ENCODE measurements at places on chromosomes 7 and 10.

GRCh38 chr10:103676058-103676785 lies 179.2 kb downstream of the SH3PXD2A start:
- DNase-seq, result no peak

GRCh38 chr10:126500866-126501265 lies 112.6 kb upstream of the ADAM12 start:
- DNase-seq, result no peak

GRCh38 chr7:150860291-150860977 lies 8.1 kb downstream of the AOC1 start:
- DNase-seq, result no peak

DNA sequence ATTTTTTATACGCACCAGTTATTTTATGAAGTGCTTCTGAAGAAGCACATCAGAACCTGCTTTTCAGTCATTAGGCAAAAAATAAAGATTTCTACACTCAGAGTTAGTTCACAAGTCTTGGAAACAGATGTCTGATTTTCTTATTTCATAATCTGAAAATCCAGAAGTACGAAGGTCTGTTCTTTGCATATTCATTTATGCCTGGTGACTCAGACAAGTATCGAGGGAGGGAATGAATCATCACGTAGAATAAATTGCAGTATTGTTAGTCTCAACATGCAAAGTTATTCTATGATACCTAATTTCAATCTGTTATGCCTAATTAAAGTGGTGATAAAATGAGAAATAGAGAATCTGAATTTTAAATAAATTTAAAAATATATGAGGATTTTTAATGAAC lies 113.6 kb upstream of the SEM1 start:
- no peak for DNase-seq

DNA sequence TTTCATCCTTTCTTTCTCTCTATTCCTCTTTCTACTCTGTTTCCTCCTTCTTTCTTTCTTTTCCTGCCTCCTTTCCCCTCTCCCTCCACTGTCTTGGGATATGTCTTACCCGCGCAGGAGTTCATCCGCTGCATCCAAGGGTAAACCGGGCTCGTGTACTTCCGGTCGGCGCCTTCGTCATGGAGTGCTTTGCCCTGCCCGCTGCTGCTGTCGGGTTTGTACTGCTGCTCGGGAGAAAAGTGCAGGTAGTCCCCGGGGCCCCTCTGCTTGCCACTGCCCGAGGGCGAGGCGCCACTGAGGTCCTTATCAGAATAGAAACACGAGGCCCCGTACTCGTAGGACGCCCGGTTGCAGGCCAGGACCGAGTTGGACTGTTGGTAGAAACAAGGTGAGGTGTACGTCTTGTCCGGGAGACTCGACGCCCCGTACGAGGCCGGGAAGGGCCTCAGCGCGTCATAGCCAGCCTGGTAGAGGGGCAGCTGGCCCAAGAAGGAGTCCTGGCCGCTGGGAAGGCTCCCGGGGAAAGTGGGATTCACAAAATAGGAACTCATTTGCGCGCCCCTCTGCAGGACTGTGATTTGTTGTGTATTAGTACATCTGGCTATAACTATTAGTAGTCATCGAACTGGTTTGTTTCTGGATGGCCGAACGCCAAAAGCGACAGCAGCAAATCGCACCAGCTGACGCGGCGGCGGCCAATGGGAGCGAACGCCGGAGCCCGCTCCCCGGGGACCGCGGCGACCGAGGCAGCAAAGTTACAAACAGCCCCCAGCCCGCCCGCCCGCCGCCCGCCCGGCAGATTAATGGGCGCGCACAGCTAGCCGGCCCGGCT lies at the start of gene HOXA6:
Gene HOXA6 (minus strand): TSS at position 576 of the 832 bp plus-strand sequence. CDS start 25 bp downstream, at position 551.
- no peak for DNase-seq

GRCh38 chr7:137880432-137880831 lies 33.7 kb upstream of the DGKI start:
- no peak for DNase-seq

- no peak for DNase-seq
Observed at GRCh38 chr10:96440361-96441292, 73.1 kb downstream of the TLL2 start.

GRCh38 chr10:60208676-60209269 lies 180.9 kb downstream of the ANK3 start:
- DNase-seq, result no peak

DNA sequence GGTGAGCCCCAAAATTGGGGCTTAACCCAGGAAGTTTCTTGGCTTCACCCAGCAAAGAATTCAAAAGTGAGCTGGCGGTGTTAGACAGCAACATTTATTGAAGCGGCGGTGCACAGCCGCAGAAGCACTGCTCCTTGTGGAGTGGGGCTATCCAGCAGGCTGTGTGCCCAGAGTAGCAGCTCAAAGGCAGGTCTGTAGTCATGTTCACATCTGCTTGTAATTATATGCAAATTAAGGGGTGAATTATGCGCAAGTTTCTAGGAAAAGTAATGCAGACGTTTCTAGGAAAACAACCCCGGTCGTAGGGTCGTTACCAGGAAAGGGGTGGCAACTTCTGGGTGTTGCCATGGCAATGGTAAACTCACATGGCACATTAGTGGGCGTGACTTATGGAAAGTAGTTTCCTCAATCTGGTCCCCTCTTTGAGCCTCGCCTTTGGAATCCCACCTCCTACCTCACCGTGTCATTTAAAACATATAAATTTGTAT lies 13.7 kb upstream of the KBTBD2 start:
- DNase-seq, result no peak

DNA sequence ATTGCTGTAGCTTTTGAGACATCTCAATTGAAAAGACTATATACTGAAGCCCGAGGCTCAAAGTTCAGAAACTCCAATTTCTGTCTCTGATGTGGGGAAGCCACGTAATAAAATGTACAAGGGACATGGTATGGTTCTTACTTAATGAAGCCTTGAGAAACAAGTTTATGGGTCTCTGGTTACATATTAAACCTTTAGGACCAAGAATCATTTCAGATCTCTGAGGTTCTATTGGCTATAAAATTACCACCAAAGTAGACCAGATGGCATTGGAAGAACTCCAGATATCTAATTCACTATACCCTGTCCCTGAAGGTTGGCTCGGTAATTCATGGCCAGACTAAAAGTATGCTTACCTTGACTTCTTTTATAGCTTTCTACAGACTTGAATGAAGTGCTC lies 23.7 kb downstream of the STAMBPL1 start:
- DNase-seq, result no peak

GRCh38 chr10:2117641-2118040 lies 380.3 kb upstream of the ADARB2 start:
- DNase-seq, result no peak

DNA sequence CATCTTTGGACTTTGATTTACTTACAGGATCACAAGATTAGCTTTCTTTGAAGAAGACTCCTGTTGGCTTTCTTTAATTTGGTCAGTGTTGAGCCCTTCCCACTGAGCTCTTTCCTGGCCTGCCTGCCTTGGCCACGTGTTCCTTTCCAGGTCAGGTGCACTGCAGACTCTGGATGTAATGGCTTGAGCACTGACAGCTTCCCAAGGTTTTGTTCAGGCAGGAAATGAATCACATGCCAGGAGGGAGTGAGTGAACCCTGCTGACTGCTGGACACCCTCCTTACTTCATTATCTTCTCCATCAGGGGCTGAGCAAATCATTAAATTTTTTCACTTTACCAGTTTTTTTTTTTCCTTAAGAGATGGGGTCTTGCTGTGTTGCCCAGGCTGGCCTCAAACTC lies 29.8 kb downstream of the SNX10 start:
- DNase-seq, result no peak

DNA sequence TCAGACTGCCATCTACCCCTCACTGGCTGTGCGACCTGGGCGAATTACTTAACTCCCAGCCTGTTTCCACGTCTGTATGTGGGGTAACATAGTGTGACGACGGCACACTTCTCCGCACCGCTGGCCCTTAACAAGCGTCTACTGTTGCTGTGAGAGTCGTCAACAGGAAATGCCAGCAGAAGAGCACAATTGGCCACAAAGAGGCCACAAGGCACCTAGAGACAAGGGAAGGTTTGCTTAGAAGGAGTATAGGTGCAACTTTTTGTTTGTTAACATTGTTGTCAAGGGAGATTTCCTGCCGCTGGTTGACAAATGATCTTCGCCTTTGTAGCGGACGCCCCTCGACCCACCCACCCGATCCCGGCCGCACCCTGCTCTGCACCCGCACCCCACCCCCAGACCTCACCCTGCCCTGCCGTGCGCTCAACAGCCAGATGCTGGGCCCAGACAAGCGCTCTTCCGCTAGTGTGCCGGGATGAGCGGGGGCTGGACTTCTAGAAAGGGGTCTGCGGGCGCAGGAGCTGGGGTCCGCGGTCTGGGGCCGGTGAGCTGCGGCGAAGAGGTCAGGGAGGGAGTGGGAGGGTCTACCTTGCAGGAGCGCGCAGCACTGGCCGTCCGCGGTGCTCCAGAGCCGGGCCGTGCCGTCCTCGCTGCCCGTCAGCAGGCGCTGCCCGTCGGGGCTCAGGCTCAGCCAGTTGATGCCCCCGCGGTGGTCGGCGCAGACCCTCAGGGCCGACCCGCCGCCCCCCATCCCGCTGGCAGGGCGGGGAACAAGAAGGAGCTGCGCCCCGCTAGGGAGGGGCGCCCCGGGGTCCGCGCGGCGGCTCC lies 785 bp downstream of the WDR86 start:
- no peak for DNase-seq

- DNase-seq, result no peak
Observed at GRCh38 chr7:92433019-92433418, 14.3 kb upstream of the GATAD1 start.

- no peak for DNase-seq
Observed at GRCh38 chr7:2017481-2017891, 215.3 kb downstream of the MAD1L1 start.

DNA sequence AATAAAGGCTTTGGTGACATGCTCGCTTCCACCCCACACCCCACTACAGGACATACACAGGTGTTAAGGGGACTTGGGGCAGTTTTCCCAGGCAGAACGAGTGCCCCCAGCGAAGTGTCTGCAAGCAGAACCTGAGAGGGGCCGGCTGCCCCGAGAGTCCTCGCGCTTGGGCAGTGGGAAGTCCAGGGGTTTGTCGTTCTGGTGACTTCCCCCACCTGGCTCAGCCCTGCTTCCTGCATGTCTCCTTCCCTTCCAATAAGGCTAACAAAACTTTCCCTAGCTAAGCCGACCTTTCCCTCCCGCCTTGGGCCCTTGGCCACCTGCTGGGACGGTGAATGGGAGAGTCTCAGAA lies 916 bp downstream of the VWA2 start:
- no peak for DNase-seq

- no peak for DNase-seq
Observed at GRCh38 chr10:103491729-103492364, 1.7 kb upstream of the NEURL1 start.

DNA sequence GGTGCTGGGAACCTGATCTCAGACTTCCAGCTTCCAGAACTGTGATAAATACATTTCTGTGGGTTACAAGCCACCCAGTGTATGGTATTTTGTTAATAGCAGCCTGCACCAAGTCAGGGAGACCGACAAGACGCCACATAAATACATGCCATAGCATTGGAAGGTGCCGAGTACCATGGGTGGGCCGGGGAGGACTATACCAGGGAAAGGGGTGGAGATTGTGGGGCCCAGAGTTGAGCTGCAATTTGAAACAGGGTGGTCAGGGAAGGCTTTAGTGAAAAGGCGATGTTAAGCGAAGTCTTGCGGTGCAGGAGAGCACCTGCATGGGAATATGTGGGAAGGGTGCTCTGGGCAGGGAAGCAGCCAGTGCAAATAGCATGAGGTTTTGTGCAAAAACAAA lies 88.9 kb upstream of the LRRC4 start:
- no peak for DNase-seq

DNA sequence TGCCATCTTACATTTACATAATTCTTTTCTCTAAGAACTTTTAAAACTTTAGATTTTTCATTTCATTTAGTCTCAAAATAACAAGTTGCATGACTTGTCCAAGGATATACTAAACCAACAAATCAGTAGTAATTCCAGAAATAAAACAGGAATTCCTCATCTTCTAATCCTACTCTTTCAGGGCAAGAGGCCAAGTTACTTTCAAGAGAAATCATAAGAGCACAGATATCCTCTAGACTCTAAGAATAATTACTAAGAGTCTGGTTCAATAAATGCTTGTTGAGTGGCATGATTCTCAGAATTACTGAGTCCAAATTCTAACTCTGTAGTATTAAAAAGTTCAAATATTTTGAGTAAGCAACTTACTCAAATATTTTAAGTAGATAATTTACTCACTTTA lies 12.9 kb downstream of the PDZD8 start:
- no peak for DNase-seq

DNA sequence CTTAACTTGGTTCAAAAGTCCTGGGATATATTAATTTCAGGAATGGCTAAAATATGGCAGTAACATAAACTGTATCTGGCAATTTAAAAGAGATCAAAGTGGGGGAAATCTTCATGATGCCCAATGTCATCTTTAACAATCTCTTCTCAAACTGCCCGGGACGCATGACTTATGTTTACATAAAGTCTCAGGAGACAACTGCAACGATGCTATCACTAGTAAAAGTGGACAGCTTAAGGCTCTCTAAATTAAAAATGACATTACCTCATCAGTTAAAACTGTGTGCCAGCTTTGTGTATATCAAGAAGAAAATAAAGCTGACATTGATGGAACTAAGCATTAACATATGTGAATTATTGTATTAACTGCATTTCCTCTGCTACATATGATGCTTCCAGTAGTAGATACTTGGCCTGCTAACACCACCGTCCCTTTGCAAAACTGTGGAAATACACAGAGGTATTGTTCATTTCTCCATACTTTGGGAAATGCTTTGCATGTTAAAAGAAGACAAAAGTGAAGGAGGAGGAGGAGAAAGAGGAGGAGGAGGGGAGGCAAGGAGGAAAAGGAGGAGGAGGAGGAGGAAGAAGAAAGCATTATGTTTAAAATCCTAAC lies 62.4 kb downstream of the NRP1 start:
- no peak for DNase-seq

Measured in activated naive CD4-positive, alpha-beta T cell (primary cell).